ENCODE measurements at places on chromosomes 4 and X.

DNA sequence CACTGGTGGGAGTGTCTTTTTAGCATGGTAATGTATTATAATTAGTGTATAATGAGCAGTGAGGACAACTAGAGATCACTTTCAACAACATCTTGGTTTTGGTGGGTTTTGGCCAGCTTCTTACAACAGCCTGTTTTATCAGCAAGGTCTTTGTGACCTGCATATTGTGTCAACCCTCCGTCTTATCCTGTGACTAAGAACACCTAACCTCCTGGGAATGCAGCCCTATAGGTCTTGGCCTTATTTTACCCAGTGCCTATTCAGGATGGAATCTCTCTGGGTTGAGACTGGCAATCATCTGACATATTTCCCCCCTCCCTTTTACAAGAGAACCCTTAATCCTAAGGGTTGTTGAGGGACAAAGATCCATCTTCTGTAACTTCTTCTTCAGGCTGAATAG lies 21.9 kb upstream of the ADH4 start:
- no peak for DNase-seq

DNA sequence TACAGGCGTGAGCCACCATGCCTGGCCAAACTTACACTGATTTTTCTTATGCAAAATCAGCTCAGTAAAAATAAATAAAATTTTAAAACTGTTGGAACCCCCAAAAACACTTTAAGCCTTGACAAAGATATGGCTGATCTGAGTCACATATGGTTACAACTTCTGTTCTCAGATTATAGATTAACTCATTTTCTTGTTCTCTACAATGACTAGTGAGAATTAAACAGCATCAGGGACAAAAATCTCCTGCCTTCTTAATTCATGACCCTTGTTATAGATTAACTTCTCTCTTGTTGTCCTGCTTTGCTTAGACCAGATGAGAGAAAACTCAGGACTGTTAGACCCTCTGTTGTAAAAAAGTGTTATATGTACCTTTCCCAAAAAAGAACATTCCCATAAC lies 24.2 kb upstream of the EXOC1L start:
- no peak for DNase-seq

DNA sequence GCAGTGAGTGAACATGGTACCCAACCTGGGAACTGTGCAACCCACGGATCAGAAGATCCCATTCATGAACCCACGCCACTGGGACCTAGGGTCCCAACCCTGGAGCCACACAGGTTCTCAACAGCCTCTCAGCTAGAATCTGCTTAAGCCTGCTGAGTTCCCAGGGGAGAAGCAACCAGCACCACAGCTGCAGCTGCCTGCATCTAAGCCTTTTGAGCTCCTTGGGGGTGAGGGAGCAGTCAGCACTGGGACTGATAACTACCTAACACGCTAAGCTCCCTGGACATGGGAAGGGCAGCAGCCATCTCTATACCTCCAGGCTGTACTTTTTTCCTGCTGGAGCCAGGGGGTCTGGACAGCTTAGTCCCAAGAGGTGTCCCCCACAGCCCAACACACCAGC lies 179.3 kb downstream of the IL15 start:
- no peak for DNase-seq

GRCh38 chr4:140755774-140756318 lies 339 bp downstream of the TBC1D9 start:
- DNase-seq: no peak

DNA sequence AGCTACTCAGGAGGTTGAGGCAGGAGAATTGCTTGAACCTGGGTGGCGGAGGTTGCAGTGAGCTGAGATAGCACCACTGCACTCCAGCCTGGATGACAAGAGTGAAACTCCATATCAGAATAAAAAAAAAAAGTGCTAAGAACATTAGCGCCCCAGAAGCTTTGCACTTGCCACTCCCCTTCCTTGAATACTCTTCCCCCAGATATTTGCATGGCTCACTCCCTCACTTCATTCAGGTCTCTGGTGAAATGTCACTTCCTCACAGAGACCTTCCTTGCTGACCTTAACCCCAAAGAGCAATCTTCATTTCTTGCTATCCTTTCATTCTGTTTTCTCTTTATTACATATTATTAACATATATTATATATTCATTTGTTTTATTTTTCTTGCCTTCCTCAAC lies 11.3 kb downstream of the CACNA1F start:
- DNase-seq: no peak

Measured in AG04450 (cell line).